ENCODE measurements at places on chromosomes 2 and 18.

DNA sequence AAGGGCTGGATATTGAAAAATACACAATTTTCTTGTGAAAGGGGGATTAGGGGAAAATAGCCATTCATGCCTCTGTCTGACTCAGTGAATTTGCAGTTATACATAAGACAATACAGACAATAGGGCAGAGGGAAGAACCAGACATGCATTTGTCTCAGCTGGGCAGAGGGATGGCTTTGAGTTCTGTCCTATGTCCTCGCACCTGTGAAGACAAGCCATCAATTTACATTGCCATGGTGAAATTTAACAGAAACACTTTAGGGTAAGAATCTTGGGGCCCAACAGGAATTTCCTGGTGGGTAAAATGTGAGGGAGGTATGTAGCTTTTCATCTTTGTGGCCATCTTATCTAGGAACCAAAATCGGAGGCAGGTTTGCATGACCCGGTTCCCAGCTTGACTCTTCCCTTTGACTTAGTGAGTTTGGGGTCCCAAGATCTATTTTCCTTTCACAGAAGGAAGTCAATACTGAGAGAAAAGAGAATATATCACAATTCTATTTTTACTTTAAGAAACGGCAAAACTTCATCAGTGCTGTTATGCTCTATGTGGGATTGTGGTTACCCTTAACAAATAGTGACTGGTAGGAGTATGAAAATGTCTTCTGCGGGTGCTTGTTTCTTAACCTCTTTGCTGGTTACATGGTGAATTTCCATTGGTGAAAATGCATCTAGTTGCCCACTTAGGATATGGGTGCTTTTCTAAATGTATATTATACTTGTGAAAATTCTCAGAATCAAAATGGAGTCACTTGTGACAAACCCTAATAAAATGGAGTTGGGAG is 221.8 kb downstream of the SPP2 start:
- no peak for DNase-seq

DNA sequence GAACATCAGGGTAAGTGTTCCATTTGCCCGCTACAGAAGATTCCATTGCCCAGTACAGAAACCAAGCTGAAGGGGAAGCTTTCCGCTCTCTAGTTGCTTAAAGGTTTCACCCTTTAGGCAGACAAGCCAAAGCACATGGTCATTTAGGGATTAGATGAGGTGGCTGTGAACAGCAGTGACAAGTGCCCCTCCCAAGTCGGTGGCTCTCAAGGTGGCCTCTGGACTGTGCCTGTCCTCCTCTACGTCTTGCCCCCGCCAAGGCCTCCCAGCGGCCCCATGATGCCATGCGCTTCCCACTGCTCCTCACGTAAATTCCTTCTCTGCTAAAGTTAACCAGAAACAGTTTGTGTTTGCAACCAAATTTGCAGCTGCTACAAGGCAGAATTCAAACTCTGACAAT is 24.2 kb upstream of the PTPN4 start:
- no peak for DNase-seq

DNA sequence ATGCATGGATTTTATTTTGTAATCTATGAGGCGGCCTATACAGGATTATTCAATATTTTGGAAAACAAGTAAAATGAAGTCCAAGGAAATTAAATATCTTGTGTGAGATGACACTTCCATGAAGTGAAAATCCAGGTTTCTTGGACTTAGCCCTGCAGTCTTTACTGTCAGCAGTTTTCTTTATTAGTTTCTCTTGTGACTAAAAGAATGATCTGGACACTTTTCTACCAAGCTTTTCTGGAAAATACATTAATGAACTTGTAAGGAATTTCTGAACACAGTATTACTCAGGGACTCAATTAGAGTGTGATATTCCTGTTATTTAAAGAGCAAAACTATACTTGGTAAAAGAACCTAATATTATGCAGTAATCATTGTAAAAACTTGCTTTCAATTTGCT is 610.4 kb upstream of the SLC8A1 start:
- DNase-seq: no peak

DNA sequence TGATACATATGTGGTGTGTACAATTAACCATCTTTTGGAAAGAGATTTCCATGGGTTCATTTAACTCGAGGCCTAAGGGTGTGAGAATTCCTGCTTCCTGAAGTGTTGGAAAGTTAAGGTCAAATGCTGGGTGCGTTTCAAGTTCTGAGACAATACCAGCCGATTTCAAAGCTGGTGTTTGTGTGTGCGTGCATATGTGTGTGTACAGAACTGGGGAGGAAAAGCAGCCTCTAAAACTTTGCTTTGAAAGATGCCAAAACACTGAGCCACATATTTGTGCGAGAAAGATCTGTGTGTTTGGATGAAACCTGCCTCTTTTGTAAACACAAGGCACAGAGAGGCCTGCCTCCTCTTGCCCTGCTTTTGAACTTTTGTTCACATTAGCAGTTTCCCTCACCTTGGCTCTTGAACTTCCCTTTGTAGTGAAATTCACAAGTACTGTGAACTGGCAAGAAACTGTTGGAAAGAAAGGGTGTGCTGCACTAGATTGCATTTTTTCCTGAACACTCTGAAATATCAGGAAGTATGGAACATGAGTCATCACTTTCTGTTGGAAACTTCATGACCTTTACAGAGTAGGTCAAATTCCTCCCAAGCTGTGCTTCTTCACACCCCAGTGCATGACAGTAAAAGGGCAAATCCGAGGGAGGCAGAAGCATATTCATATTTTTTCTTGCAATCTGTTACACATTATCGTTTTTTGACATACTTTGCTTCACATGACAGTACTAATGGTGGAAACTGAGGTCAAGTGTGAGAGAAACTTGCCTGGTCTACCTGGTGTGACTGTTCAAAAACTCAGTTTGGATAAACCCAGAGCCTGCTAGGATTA is 20.0 kb upstream of the CAVIN2 start:
- DNase-seq: peak; percentile 16

DNA sequence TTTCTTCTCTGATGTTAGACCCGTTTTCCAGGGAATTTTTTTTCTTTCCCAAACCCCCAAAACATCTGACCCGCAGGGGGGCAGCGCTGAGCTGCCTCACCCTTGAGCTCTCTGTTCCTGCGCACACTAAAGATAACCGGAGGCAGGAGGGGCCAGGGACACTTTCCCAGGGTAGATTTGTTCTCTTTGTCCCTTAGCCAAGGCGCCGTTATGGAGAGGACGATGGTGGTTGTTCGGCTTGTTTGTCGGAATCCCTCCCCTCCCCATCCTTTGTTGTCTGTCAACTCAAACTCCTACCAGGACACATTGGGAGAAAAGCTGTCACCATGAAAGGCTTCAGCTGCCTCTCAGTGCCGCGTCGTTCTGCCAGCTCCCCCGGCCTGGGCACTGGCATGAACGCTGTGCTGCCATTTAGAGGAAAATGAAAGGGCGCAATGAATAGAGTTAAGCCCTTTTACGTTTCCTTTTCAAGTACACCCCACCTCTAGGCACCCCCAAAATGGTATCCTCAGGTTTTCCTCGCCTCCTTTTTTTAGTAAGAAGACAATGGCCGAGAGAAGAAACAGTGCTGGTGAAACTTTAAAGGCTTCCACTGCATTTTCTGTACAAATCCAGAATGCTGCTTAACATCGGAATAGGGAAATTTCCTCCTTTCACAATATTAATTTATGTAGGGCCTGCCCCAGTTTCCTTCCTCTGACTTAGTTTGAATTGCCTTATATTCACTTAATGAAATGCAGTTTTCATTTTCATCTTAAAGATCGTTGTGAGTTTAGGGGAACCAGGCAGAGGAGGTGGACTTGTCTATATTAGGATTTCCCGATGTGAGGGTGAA is 62.1 kb downstream of the RND3 start:
- DNase-seq: no peak

GRCh38 chr18:31942291-31942998 is 483 bp downstream of the TRAPPC8 start:
- peak; percentile 79 for DNase-seq

- DNase-seq: no peak
These were observed 80.5 kb upstream of the HPCAL1 start for GRCh38 chr2:10221976-10222870.

DNA sequence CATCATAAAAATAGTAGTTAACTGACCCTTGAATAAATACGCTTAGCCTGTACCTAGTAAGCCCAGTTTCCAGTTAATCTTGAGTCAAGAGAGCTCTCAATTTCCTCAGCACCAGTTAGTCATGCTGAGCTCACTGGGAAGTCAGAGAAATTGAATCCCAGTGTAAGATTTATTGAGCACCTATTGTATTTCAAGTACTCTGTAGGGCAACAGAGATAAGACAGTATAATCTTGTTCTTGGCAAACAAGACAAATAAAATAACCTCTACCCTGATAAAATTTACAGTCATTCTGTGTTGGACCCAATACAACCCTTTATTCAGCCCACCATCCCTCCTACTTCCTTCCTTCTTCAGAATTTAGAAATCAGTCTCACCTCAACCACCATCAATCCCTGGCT is 71.9 kb upstream of the NRP2 start:
- DNase-seq: no peak

DNA sequence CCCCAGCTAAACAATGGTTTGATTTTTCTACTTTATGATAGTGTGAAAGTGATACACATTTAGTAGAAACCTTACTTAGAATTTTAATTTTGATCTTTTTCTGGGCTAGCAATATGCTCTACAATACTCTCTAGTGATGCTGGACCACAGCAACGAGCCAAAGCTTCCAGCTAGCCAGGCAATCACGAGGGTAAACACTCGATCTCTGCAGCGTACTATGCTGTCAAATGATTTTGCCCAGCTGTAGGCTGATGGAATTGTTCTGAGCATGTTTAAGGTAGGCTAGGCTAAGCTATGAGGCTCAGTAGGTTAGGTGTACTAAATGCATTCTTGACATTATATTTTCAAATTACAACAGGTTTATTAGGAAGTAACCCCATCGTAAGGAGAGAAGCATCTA is 207.5 kb downstream of the LRRTM4 start:
- no peak for DNase-seq

DNA sequence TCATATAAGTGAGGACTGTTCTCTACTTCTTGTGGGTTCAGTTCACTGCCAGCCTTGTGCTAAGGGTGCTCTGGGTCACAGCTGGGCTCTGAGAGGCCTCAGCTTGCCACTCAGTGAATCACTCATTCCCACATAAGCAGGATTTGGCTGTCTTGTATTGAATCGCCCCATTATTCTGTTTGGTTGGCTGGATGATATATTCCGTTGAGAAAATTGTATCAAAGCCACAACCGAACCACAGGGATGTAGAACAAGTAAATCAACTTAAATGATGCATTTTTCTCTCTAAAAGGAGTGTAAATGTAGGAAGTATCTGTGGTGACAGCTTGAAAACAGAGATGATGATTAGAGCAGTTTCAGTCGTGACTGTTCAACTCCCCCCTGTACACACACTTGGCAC is 39.6 kb downstream of the TTC39C start:
- no peak for DNase-seq

- DNase-seq: peak; percentile 60
These were observed 2.5 kb upstream of the DHRS9 start for GRCh38 chr2:169066897-169067296.

- peak; percentile 75 for DNase-seq
These were observed at the start of gene MSL3B for GRCh38 chr2:233867993-233868532. Gene MSL3B (minus strand): TSS chr2:233868386.

- no peak for DNase-seq
These were observed 4.3 kb downstream of the PELI1 start for GRCh38 chr2:64139956-64140355.

GRCh38 chr2:113846429-113846828 is 43.5 kb upstream of the ACTR3 start:
- DNase-seq: no peak

GRCh38 chr2:175737722-175738361 is 264.2 kb downstream of the LNPK start:
- no peak for DNase-seq

DNA sequence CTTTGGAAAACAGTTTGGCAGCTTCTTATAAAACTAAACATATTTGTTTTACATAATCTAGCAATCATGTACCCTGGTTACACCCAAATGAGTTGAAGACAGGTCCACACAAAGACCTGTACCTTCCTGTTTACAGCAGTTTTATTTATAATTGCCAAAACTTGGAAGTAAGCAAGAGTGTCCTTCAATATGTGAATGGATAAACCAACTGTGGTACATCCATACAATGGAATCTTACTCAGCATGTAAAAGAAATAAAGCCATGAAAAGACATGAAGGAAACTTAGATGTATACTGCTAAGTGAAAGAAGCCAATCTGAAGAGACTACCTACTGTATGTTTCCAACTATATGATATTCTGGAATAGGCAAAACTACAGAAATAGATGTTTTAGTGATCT is 23.7 kb downstream of the ORC4 start:
- DNase-seq: no peak

DNA sequence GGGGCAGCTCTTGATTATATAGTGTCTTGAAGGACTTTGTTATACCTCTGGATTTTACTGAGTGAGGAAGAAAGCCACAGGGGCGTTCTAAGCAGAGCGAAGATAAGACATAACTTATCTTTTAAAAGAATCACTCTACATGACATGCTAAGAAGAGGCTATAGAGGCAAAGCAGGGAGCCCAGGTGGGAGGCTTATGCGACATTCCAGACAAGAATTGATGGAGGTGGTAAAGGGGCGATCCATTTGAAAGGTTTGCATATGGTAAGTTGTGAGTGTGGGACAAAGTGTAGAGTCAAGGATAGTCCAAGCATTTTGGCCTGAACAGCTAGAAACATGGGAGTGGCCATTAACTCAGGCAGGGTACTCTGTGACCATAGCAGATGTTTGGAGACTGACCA is 49.8 kb downstream of the LYPD6 start:
- DNase-seq: no peak

DNA sequence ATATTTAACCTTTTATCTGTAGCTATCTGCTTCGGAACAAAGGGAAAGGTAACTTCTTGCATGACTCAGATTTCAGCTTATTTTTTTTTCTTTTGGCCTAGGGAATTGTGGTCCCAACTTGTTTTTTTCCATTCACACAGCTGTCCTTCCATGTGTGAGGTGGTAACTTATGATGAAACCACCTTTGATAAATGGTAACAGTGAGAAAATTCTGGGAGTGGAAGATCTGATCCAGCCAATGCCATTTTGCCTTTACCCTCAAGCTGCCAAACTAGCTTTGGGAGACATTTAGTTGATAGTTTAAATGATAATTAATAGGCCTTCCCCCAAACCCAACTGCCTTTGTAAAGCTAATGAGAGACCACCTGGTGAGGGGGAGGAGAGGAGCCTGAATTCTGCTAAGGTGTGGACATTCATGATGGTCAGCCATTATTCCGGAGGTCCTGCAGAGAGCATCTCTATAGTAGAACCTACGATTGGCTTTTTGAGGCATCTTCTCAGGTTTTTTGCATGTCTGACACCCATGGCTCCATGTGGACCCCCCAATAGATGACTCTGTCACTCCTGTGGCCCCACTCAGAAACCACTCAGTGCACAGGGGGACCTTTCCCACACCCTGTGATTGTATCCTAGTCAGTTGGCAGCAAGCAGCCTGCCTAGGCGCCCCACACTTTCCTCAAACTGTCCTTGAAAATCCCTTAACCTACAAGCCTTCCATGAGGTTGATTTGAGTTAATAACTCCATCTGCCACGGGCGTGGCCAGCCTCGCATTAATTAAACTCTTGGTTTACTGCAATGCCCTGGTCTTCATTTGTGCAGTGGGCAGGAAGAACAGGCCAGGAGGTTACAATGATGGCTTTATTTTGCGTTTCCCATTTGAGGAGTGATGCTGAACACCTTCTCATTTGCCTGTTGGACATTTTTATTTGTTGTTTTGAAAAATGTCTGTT is 263.5 kb upstream of the PXDN start:
- DNase-seq: no peak

GRCh38 chr2:45445037-45445436 is 166.0 kb downstream of the SRBD1 start:
- no peak for DNase-seq
